Activated CD4-positive, alpha-beta T cell treated with anti-CD3 and anti-CD28 coated beads, Interleukin-2, amount 10 ng/mL, durations not matched to agents 7 days and 5 days (primary cell): ENCODE measurements at places on chromosomes 7 and 10. TPM values are rescaled to one million over a fixed set of nuclear protein-coding genes. Genes with fewer than 3 reads are reported as not detected.

DNA sequence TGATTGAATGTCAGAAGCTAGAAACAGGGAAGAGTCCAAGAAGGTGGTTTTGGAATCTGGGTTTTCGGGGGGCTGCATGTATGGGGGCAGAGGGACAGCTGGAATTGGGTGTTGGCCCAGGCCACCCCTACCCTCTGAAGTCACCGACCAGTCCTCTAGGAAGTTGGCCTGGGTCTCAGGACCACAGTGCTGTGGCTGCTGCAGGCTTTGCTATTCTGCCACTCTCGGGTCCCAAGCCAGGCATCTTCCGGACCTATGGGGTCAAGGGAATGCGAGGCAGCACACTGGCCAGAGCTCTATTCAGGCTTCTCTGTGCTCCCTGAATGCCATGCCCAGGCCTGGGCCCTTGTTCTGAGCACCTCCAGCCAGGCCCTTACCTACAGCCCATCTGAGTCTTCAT, 13.2 kb downstream of the FGF8 start:
- DNase-seq = no peak

DNA sequence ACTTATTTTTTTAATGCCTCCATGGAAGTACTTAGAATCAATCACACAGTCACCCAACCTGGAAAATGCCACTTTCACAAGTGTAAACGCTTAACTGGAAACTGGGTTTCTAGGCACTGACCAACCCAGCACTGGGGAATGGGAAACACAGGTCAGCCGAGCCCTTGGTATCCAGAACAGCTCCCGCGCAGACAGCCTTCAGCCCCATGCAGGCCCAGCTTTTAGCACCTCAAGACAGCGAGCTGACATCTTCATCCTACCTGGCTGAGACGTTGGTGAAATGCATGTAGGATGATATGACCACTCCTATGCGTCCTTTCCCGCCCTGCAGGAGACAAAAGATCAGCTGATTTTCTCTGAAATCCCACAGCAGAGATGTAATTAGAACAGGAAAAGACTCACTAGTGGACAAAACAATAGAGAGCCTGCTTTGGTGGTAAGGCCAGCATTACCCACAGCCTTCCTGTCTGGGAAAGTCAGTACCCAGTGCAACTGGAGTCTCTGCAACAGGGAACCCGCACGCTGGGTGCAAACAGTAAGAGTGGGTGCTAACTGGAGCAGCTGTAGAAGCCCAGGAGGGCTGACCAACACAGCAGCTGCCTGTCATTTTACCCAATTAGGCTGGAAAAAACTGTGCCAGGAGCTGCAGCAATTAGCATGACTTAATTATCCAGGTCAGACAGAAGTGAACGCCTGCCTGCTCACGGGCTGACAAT, 153.7 kb downstream of the TNS3 start:
- DNase-seq = no peak

Gene ITPRID1
- total RNA-seq = not detected

- no peak for DNase-seq
These were observed 9.9 kb downstream of the TWIST1 start for GRCh38 chr7:19107356-19108146.

Gene CFAP70
- 0.75 TPM for total RNA-seq

Gene COL28A1
- not detected for total RNA-seq

- no peak for DNase-seq
These were observed 6.2 kb downstream of the AVL9 start for GRCh38 chr7:32501522-32501921.

DNA sequence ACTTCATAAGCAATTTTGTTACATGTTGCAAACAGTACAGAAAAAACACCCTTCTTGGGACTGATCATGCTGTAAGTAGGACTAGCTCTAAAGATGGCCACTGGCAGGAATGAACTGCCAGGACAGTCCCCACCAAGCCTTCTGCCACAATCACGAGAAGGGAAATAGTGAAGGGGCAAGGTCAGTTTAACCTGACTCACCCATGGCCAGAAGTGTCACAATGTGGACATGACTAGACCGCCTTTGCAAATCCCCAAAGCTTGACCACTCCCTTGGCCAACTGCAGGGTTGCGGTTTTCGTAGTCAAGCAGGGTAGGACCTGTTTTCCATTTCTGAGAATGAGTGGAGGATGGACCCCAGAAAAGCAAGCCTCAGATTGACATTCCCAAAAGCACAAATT, 19.4 kb upstream of the FRAT2 start:
- DNase-seq = no peak

DNA sequence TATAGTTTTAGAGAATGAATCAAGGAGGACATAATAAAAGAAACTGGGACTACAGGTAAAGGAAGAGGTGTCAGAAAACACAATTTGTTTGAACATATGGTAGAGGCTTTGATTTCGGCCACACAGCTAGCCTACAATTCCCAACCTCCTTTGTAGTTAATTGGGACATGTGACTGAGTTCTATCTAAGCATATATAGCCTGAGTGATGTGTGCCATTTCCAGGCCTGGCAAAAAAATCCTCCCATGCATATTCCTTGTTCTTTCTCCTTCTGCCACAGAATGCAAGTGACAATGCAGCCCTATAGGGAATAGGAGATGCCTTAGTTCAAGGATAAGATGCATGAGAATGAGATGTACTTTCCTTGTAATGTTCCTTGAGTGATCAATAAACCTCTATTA, 590.7 kb upstream of the STEAP1 start:
- DNase-seq = no peak

DNA sequence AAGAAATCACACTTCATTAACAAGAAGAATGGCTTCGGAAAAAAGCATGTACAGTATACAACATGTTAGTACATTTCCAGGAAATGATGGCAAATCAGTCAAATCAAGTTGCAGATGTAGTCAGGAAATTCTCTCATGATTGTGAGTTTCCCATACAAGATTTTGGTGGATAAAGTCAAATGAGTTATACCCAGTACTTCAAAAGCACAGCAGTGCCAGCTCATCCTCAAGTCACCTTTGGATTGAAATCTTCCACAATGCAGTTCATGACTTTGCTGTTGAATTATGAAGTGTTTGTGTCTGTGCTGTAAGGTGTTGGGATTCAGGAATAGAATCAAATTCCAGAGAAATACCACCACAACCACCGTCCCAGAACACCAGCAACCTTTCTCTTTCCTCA, 301.3 kb upstream of the BMPER start:
- DNase-seq = no peak

Gene GDF2
- not detected for total RNA-seq

DNA sequence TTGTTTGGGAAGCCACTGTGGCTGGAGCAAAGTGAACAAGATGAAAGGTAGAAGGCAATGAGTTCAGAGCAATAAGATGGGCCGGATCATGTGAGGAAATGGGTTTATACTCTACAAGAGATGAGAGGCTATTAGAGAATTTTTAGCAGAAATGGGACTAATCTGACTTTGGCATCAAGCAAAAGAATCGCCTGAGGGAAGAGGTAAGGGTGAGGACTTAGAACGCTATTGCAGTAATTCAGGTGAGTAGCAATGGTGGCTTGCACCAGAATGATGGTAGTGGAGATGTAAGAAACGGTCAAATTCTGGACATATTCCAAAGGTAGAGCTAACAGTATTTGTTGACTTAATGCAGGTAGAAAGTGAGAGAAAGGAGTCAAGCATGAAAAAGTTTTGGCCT, 29.5 kb upstream of the AKAP9 start:
- no peak for DNase-seq

Gene CDHR1
- total RNA-seq = not detected

- no peak for DNase-seq
These were observed 21.0 kb downstream of the PIP4K2A start for GRCh38 chr10:22693371-22693784.

- DNase-seq = no peak
These were observed at the start of gene CRTAC1 for GRCh38 chr10:98030093-98030821. TSS of gene CRTAC1 (minus strand) at chr10:98030621. CDS start at chr10:98030472, 149 bp downstream.

- no peak for DNase-seq
These were observed 679 bp upstream of the AFAP1L2 start for GRCh38 chr10:114405011-114405350.

Gene CALCR
- total RNA-seq = not detected

DNA sequence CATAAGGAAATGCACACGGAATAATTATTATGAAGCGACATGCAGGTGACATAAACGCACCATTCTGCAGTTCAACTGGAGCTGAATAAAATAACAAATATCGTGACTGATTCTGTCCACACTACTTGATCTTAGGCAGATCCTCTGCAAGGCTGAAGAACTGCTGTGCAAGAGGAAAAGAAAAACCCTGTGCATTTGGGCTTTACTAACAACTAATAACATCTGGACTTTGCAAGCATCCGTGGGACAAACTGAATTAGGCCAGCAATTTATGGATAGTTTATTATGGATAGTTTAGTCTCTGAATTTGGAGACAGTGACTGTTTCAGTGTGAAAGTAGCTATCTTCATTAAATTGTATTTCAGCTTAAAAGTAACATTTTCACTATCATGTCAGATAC, 309.4 kb downstream of the SFMBT2 start:
- no peak for DNase-seq

GRCh38 chr7:105990727-105991453, 27.8 kb downstream of the CDHR3 start:
- no peak for DNase-seq

Gene OPN4
- not detected for total RNA-seq

Gene GRID2IP
- 0.07 TPM for total RNA-seq

- DNase-seq = no peak
These were observed 47.9 kb downstream of the CSGALNACT2 start for GRCh38 chr10:43186150-43186549.

DNA sequence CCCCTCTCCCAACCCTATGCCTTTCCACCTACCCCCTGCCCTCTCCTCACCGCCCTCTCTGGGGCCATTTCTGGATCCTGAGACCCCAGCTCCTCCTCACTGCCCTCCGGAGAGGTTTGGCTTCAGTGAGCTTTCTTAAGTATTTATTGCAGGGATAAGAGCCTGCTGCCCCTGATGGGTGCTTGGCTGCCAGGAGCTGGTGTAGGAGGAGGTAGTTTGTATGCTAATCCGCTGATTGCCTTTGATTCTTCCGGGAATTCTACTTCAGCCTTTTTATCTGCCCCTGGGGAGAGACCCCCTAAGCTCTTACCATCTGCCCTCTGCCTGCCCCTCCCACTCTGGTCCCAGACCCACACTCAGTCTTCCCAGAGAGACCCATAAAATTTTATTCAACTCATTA, 263.5 kb upstream of the PODXL start:
- DNase-seq = no peak

Gene CHCHD2
- total RNA-seq = 375 TPM

- no peak for DNase-seq
These were observed 513.3 kb downstream of the MDFIC start for GRCh38 chr7:115435178-115435577.

DNA sequence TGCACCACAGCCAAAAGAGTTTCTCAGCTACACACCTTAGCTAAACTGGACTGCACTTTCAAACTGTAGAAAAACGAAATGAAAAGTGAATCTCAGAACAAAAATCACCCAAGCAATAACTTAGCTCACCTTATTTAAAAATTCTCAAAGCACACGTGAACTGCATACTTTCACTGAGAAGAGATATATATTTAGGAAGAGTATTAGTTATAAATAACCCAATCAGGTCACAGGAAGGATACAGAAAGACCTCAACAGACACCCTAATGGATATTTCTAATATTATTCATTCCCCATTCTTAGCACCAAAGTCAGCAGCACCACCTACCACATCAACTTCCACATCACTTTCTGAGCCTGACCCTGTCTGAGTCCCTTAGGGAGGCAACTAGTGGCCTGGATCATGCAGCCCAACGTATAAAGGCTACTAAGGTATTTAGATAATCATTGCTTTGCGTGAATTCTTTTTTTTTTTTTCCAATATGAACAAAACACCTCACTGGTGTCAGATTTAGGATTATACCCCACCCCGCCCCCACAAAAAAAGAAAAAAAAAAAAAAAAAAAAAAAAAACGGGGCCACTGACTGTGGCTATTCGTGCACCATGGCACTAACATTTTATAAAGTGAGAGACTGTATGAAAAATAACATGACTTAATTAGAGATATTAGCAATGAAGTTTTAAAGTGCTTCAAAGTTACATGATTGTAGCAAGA, 2.6 kb downstream of the ABI1 start:
- DNase-seq = no peak

GRCh38 chr7:114415064-114415989, 712 bp downstream of the FOXP2 start:
- DNase-seq = no peak

- no peak for DNase-seq
These were observed 28.2 kb downstream of the SLC29A4 start for GRCh38 chr7:5310822-5311405.

GRCh38 chr7:133234961-133235875, 17.7 kb upstream of the EXOC4 start:
- DNase-seq = no peak

Gene SMURF1
- total RNA-seq = 12.6 TPM

- DNase-seq = no peak
These were observed 124.0 kb downstream of the SRPK2 start for GRCh38 chr7:105264707-105265106.

- no peak for DNase-seq
These were observed 11.3 kb downstream of the MTG1 start for GRCh38 chr10:133405272-133405671.

DNA sequence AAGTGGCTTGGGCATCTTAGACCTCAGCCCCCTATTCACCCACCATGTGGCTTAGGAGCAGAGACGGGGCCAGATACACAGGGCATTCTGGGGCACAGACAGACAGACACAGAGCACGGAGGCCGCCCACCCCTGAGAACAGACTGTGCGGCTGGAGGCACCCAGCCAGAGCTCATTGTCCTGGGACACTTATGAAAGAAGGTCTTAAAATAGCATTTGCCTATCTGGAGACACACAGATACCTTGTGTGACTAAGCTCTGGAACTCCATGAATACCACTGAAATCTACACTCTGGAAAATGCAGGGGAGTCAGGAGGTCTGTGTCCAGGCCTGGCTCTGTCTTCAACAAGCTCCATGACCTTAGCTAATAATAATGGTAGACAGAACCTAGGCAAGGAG, 41.4 kb upstream of the ADO start:
- DNase-seq = no peak

Gene MAT1A
- total RNA-seq = not detected

DNA sequence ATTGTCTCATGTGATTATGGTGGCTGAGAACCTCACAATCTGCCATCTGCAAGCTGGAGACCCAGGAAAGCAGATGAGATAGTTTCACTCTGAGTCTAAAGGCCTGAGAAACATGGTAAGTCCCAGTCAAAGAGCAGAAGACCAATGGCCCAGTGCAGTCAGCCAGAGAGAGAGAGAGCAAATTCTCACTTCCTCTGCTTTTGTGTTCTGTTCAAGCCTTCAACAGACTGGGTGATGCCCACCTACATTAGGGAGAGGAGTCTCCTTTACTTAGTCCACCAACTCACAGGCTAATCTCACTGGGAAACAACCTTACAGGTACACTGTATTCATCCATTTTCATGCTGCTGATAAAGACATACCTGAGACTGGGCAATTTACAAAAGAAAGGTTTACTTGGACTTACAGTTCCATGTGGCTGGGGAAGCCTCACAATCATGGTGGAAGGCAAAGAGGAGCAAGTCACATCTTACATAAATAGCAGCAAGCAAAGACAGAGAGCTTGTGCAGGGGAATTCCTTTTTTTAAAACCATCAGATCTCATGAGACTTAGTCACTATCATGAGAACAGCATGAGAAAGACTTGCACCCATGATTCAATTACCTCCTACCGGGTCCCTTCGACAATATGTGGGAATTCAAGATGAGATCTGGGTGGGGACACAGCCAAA, 4.7 kb upstream of the FRMPD2 start:
- DNase-seq = no peak
